ENCODE measurements at places on chromosomes 13 and 19.

DNA sequence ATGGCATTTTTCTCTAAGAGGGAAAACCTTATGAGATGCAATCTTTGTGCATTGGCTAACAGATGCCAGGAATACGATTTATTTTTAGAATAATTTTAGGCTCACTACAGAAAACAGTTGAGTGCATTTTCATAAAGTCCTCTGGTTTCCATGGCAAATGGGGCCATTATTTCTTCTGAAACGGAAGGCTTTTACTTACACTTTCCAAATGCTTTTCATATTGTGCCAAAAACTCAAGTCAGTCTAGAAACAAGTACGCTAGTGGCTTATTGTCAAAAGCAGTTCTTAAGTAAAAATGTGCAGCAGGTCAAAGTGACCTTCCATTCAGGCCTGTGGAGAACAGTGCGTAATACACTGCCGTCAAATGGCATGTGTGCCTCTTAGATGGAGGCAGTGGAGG, 628.7 kb downstream of the EFNB2 start:
- no peak for DNase-seq

- DNase-seq: no peak
Measured at GRCh38 chr19:1366899-1367870, 16.5 kb upstream of the NDUFS7 start.

GRCh38 chr13:32986552-32986951, 29.7 kb upstream of the KL start:
- DNase-seq: no peak

DNA sequence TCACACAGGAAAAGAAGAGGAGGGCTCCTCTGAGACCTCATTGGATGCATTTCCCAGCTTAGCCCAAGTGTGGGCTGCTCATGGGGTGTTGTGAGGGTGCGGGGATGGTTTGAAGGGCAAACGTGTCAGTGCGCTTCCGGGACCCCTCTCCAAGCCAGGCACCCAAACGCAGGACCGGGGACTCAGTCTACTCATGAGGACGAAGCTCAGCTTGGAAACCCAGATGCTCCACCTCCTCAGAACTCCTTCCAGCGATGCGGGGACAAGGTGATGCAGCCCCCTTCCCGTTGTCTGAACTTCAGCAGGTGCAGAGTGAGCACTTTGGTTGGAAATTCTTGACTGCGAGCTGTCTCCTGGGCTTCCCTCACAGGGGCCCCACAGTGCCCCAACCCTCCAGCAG, 33.1 kb upstream of the MTIF3 start:
- DNase-seq: no peak
